ENCODE measurements at places on chromosomes 7 and 10.

DNA sequence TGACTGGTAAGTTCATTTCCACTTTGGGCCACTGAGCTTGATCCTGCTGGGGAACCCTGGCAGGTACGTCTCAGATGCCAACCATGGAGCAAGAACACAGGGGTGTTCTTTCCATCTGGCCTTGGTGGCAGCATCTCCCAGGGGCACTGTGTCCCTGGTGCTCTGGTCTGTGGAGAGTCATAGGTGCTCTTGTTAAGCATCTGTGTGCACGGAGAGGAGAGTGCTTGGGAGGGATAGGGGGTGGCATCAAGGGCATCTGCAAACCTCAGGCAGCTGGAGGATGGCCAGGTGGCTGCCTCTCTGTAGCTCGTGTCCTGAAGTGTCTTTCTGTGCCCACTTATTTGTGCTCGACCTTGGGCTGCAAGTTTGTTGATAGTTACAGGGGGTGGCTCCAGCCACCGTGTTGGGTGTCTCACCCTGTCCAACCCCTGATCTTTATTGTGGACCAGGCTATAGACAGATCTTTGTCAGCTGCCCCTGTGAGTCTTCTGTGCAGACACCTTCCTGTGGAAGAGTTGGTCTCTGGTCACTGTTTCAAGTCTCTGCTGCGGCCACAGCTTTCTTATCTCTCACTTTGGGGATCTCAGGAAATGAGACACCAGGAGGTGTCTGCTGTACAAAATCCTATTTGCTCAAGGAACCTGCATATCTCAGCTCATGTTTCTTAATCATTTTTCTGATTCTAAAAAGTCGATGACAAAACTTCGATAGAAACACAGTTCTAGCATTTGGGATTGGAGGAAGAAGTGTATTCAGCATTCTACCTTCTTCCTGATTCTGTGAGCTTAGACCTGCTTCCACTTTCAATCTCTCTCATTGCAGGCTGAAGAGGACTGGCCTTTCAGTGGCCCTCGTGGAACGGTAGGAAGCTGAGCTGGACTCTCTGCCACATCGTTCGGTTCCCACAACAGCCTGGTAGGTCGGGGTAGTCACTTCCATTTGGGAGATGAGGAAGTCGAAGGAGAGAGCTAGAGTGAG, 17.2 kb upstream of the GIMAP8 start:
- DNase-seq = peak; percentile 53

- DNase-seq = peak; percentile 17
These were observed 78.2 kb downstream of the MYL10 start for GRCh38 chr7:101550641-101551541.

GRCh38 chr10:113071446-113071845, 121.4 kb downstream of the TCF7L2 start:
- DNase-seq = no peak

DNA sequence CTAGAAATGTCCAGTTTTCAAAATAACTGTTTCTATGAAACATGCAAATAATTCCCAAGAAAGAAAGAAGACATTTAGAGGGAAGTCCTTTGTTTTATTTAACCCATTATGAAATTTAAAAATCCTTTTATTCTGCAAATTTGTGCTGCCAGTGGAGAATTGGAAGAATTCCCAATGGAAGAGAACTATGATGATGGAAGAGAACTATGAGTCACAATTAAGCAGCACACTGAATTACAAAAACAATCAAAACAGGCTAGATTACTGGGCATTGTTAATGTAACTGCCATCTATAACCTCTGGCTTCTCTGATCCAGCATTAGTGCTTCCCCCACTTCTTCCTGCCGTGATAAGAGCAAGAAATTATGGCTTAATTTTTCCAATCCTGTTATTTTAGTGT, 126.2 kb upstream of the FEZF1 start:
- no peak for DNase-seq

GRCh38 chr7:111486472-111487142, 75.7 kb downstream of the IMMP2L start:
- DNase-seq = peak; percentile 35

Data from GM10248 (cell line).